ENCODE measurements at places on chromosomes 6 and 20.

DNA sequence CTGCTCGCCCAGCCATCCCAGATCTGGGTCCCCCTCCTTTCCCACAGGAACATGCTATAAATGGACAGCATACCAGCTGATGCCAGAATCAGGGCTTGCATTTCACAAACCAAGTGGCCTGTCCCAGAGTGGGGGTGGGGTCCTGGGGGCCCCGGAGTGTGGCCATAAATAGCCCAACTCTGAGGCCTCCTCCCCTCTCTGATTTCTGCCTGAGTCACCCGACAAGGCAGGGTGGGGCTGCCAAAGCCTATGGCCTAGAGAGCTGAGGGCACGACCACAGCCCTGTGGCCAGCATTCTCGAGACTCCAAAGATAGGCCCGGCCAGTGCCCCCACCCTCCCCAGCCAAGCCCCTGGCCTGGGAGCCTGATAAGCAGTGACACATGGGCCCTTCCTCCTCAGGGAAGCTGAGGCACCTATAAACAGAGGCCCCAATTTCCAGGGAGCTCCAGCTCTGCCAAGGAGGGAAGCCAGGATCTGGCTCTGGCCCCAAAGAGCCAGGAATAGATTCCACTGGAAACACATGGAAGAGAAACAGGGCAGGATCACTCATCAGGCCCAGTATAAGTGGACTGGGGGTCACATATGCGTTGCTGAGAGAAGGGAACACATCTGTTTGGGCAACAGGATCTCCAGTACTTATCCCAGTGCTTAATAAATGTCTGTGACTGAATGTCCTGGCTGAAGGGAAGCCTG, 20.3 kb downstream of the SNTA1 start:
- DNase-seq = no peak

DNA sequence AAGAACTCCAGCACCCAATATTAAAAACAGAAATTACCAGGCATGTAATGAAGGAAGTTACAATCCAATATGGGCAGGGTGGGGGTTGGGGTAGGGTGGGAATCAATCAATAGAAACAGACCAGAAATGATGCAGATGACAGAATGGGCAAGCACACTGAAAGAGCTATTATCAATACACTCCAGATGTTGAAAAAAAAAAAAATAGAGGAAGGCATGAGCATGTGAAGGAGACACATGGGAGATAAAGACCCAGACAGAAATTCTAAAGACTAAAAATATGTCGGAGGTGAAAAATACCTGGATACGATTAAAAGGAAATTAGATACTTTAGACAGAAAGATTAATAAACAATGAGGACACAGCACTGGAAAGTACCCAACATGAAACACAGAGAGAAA, 19.1 kb upstream of the ZC3H12D start:
- DNase-seq = no peak

GRCh38 chr6:156804402-156804801, 27.2 kb downstream of the ARID1B start:
- no peak for DNase-seq

DNA sequence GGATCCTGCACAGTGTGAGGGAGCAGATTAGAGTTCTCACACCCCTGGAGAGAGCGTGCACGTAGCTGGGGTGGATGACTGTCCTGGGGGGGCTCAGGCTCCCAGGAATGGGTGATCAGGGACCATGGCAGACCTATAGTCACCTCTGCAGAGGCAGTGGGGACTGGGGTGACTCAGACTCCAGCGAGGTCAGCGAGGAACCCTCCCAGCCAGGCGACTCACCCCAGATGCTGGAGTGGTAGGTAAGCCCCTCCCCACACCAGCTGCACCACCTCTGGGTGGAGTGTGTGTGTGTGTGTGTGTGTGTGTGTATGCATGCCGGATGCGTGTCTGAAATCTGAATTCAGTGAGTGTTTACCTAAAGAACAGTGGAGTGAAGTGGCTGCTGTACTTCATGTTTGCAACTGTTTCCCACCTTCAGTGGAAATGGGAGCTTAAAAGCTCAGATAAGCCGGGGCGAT, 17.4 kb upstream of the GTSF1L start:
- no peak for DNase-seq

DNA sequence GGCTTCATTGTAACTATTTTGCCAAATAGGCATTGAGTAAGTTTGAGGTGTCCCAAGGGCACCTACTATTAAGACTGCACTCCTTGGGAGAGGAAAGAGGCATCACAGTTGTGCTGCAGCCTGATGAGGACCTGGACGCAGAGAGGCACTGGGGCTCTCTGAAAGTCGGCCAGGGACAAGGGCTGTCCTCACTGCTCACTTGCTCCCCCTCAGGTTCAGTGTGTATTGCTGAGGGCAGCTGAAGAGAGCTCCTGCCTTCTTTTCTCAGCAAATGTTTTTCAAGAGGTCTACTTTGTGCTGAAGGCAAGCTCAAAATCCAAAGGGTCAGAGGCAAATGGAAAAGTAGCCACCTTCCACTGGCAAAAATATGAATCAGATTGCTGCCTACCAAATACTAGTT, 331.8 kb downstream of the RIMS1 start:
- no peak for DNase-seq

DNA sequence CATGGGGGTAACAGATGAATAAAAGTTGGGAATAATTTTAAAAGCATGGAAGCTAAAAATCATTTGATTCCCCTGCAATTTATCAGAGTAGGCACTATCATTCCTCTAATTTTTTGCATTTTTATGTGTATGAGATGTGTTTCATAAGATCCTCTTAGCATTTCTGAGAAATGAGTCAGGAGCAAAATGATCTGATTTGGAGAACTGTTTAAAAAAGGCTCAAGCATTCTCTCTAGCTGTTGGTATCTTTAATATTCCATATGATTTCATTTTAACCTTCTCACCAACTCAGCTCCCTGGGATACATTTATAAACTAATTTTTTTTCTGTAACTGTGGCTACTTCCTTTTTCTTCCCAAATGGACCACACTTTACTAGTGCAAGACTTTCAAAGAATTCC, 60.9 kb downstream of the MCHR2 start:
- no peak for DNase-seq

- DNase-seq = no peak
Measured at GRCh38 chr6:41577356-41578216, 31.4 kb downstream of the FOXP4 start.
